ENCODE measurements at places on chromosomes 12 and 14.

- no peak for ATAC-seq
These were observed 582.5 kb downstream of the NRXN3 start for GRCh38 chr14:78752518-78753188.

GRCh38 chr12:78559416-78559815 is 305.2 kb upstream of the SYT1 start:
- no peak for ATAC-seq

GRCh38 chr14:33851366-33851765 is 99.5 kb downstream of the EGLN3 start:
- no peak for ATAC-seq

DNA sequence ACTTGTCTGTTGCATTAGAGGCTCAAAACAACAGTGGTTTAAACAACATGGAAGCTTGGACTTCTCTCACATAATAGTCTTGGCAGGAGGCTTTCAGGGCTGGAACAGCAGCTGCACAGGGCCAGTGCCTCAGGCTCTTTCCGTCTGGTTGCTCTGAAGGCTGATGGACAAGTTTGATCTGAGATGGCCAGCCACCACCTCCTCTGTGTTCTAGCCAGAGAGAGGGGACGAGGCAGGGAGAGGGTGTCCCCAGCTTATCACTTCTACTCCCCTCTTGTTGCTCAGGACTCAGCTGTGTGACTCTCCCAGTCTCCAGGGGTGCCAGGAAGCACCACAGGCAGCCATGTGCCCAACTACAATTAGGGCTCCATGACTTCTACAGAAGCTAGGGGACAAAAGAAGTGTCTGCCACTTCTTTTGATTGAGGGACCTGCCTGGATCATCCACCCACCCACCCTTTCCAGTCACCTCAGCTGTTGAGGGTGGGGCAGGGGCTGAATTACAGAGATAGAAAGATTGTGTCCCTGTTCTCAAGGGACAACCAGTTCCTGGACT is 46.6 kb downstream of the SMIM41 start:
- no peak for ATAC-seq

DNA sequence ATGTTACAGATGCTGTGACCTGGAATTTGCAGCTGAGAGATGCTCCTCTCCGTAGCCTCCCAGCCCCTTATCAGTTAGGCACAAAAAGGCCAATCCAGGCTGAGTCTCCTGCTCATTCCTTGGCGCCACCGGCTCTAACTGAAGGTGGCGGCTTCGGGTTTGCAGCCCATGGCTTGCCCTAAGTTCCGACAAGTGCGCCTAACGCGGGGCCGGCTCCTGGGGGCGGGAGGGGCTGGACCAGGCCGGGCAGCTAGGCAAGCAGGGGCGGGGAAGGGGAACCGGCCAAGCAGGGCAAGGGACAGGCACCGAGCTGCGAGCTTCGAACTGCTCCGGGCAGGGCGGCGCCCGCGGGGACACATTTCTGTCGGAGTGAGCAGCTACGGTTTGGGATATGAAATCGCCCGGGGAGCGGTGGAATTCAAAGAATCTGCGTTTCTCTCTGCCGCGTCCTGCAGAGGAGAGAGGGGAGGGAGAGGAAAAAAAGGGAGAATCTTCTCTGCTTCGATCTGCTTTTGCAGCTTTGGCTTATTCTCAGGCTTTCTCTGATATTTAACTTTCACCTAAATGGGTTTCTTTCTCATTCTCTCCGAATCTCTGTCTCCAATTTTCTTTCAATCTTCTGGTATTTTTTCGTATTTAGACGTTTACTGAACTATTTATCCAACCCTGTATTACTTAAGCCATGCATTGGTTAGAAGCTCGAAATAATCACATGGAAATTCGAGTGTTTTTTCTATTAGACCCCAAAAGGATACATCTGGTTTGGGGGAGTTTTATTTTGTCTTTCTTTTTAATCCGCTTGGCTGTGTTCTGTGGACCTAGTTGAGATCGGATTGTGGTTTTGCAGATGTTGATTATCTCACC is 1.6 kb upstream of the HOXC12 start:
- no peak for ATAC-seq

GRCh38 chr12:65098364-65098763 is 22.7 kb downstream of the WIF1 start:
- ATAC-seq = peak; percentile 48

GRCh38 chr14:102532204-102532658 is 22.7 kb upstream of the ANKRD9 start:
- peak; percentile 68 for ATAC-seq

- ATAC-seq = no peak
These were observed 51.2 kb upstream of the HELB start for GRCh38 chr12:66251049-66251448.

- peak; percentile 40 for ATAC-seq
These were observed 505 bp upstream of the HEBP1 start for GRCh38 chr12:13000616-13000924.

DNA sequence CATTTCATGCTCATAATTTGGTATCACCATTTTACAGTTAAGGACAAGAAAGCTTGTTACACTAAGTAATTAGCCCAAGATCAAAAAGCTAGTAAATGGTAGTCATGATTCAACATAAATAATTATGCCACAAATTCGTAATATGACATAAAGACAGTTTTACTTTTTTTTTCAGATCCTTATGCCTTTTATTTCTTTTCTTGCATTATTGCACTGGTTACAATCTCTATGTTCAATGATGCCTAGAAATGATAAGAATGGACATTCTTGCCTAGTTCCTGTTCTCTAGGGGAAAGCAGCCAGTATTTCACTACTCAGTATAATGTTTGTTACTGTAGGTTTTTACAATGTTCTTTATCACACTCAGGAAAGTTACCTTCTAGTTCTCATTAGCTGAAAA is 106.4 kb upstream of the ARHGAP5 start:
- no peak for ATAC-seq

GRCh38 chr12:118645219-118645618 is 268.9 kb downstream of the SUDS3 start:
- ATAC-seq = no peak

DNA sequence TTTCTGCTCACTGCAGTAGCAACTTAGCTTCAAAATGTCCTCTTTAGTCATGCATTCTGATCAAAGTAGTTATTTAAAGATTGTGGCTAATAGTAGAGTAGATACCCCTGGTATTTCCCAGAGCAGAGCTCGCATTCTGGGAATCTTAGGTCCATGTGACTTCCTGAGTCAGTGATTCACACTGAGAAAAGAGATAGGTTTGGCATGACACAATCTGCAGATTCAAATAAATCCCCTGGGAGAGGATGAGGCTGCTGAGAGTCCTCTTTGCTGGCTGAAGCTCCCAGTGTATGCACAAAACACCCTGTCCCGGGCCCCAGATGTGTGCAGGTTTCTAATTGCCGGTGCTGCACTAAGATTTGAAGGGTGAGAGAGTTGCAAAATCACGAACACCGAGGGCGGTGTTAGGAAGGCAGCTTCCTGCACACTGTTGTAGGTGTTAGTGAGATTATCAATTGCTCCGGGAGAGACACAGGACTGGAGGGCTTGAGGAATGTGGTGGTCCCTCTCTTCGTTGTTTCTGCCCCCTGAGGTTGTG is 233.2 kb downstream of the NRXN3 start:
- no peak for ATAC-seq

GRCh38 chr12:124034297-124034696 is 61.3 kb downstream of the ZNF664 start:
- ATAC-seq = no peak

- no peak for ATAC-seq
These were observed 51.7 kb downstream of the TMEM30B start for GRCh38 chr14:61229475-61229888.

DNA sequence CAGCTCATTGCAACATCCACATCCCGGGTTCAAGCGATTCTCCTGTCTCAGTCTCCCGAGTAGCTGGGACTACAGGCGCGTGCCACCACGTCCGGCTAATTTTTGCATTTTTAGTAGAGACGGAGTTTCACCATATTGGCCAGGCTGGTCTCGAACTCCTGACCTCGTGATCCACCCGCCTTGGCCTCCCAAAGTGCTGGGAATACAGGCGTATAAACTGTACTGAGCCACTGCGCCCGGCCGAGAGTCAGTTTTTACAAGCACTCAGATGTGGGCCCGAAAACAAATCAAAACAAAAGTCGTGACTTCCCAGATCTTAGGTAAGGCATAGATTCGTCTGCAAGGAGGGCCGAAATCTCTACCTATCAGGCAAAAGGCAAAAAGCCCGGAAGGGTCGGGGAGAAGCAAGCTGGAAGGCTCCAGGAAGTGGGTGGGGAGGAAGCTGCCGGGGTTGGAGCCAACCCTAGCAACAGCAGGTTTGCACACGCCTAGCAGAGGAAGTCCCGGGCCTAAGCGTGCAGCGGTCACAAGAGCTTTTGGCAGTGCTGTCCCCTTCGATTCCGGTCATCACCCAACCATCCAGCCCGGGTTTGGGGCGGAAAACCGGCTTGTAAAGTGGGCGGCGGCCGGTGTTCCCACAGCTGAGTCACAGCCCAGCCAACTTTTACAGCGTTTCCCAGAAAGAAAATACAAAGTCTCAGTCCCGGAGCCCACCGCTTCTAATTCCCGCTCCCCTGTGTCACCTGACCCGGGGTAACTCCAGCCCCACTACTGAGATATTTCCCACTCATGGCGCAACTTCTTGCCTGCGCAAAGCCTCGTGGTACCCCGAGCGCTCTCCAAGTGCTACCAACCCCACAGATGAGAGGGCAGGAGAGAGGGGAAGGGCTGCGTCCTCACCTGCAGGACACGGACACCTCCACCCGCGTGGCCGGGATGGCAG is 583 bp downstream of the CPNE8 start:
- peak; percentile 93 for ATAC-seq

DNA sequence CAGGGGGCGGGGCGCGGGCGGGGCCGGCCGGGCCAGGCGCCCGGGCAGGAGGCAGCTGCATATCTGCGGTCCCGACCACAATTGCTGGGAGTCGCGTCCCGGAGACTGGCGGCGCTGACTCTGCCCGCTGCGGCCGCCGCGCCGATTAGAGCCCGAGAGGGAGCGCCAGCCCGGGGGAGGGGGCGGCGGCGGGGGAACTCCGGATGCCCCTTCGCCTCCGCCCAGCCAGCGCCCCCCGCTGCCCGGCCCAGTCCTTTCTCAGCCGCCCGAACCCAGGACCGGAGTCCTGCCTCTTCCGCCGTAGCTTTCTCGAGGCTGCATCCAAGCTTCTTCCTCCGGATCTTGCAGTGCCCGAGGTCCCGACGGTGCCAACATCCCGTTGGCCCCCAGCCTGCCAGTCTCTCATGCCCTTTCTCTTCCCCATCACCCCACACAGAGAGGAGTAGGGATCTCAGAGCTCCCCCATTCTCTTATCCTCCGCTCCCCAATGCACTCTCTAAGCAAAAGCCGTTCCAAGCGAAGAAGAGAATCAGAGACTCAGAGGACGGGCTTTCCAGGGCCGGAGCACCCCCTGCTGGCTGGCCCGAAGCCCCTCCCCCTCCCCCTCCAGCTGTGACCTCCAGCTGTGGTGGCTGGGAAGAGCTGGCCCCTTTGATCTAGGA is 8.8 kb upstream of the SP7 start:
- ATAC-seq = peak; percentile 69

DNA sequence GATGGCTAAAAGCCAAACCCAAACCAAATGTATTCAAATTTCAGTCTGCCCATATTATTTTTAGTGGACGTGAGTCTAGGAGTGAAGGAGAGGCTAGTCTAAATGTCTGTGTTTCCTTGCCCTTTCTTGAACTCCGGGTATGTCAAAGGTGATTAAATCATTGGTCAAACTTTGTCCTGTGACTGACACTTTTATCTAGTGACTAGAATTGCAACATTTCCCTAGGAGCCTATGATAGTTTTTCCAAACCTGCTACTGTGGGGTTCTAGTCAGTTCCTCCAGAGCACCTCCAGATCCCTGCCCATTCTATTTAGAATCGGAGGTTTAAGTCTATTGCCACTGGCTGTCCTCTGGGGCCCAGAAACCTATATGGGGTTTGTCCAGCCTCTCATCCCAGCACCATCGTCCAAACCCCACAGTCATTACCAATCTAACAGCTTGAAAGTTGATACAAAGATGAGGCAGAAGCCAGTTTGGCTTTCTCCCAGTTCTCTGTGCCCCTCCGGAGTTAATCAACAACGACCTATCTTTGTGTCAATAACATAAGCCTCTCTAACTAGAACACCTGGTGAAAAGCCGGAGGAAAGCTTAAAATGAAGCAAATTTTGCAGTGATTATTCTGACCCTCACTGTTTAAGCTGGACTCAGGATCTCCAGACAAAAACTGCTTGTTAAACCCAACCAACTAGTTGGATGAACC is 306.7 kb downstream of the ZFP36L1 start:
- no peak for ATAC-seq

DNA sequence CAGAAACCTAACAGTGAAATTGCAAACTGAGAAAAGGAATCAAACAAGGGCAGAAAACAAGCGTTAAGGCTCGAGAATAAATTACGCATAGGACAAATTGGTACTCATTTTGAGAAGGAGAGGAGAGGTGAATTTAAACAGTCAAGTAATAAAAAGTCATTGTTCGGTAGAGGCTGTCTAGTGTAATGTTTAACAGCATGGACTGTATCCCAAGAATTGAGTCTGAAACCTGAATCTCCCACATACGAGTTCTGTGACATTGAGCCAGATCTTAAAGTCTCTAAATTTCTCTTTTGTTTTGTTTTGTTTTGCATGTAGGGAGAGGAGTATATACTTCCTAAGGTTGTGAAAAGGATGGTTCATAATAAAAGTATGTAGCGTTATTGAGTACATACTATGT is 216.5 kb upstream of the BTG1 start:
- no peak for ATAC-seq

DNA sequence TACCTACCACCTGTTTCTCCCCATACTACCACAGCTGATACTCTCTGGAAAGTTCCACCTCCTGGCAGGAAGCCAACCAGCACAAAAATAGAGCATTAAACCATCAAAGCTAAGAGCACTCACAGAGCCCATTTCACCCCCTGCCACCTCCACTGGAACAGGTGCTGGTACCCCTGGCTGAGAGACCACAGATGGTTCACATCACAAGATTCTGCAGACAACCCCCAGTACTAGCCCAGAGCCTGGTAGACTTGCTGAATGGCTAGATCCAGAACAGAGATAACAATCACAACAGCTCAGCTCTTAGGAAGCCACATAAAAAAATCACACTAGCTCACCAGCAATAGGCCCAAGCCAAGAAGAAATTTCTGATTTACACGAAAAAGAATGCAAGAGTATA is 855.2 kb downstream of the FSCB start:
- ATAC-seq = no peak

GRCh38 chr14:53333809-53334208 is 180.7 kb upstream of the DDHD1 start:
- no peak for ATAC-seq

- no peak for ATAC-seq
These were observed 29.1 kb downstream of the LRRK2 start for GRCh38 chr12:40253936-40254335.

GRCh38 chr14:71651228-71651627 is 281.0 kb upstream of the RGS6 start:
- ATAC-seq = no peak

- ATAC-seq = no peak
These were observed 12.2 kb downstream of the DDX55 start for GRCh38 chr12:123614110-123614509.

Data from esophagus mucosa (tissue), 1 donor.